ENCODE measurements at places on chromosomes 5 and 9.

DNA sequence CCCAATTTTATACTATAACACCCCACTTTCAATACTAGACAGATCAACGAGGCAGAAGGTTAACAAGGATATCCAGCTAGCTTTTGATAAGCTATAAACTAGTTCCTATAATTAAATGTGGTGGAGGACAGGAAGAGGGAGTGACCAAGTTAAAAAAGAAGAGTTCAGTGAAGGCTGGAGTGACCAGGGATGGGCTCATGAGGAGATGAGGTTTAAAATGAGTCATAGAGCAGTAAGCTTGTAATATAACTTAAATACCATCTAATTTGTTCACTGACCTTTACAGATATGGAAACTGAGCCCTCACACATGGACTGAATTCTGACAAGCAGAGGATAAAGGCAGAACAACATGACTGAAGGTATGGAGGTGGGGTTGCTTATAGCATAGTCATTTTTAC, 284.5 kb downstream of the SPATA31D1 start:
- DNase-seq: no peak

DNA sequence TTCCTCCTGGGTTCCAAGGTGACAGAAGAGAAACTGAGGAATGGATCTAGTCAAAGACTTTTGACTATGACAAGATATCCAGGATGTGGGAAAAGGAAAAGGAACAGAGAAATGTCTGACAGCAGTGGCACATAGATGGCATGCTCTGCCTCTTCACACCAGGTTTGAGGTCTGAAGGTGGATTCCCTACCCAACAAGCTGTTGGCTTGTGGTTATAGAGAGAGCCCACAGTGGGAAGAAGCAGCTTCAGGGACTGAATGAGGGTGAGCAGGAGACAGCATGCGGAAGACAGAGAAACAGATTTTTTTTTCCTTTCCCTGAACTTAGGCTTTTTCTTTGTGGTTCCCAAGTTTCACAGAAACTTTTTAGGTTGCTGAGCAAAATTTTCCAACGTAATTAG, 20.6 kb downstream of the IFNW1 start:
- no peak for DNase-seq

GRCh38 chr5:154995679-154996078, 17.9 kb upstream of the KIF4B start:
- DNase-seq: no peak

- no peak for DNase-seq
Observed at GRCh38 chr5:76154009-76154690, 71.0 kb downstream of the SV2C start.

GRCh38 chr9:38008168-38009034, 60.6 kb downstream of the SHB start:
- DNase-seq: peak; percentile 67

GRCh38 chr5:61768692-61769281, 436.7 kb downstream of the ZSWIM6 start:
- no peak for DNase-seq

DNA sequence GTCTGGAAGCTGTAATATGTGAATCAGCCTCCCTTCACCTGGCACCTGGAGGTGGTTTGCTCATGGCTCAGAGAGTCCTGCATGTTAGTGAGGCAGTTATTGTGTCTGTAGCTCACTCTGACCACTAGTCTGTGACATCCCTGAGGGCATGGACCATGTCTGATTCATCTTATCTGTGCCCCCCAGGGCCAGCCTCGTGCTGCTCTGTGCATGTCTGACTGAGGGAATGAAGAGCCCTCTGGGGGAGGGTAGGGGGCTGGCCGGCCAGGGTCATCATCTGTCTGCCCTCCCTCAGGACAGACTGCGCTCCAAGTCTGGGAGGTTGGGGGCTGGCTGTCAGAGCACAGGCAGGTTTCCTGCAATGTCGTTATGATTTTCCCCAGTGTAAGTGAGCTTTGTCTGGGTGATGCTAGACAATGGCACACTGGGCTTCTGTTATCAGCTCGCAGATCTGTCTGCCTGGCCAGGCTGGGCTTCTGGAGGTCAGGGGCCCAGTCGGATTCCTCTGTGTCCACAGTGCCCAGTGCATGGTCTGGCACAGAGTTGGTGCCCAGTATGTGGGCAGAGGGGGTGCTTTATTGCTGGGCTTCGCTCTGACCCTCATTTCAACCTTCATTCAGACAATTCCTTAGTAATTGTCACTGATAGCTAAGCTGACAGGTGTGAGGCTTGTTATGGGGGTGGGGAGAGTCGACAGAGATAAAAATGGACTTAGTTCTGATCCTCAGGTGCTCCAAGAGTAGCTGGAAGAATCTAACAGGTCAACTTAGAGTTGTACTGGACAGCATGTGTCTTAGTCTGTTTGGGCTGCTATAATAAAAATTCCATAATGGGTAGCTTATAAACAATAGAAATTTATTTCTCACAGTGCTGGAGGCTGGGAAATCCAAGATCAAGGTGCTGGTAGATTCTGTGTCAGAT, 85.7 kb upstream of the SHB start:
- no peak for DNase-seq

GRCh38 chr5:135246923-135247795, 151.9 kb downstream of the MACROH2A1 start:
- no peak for DNase-seq

DNA sequence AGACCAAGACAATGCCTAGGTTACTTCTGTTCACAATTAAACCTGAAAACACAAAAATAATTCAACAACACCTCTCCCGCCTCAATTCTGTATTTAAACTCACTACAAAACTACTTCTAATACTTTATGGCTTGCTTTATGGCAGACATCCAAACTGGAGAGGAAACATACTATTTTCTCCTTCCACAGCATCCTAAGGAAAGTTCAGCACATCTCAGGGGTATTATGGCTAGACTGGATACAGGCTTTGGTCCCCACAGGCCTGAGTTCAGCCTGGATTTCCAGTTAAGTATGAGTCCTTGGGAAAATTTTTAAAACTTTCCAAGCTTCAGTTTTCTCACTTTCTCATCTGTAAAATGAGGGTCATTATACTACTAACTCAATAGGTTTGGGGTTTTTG, 480.2 kb downstream of the CAAP1 start:
- no peak for DNase-seq

GRCh38 chr5:61280761-61281427, 51.2 kb upstream of the ZSWIM6 start:
- no peak for DNase-seq

GRCh38 chr9:137832191-137832700, 45.3 kb upstream of the CACNA1B start:
- no peak for DNase-seq

- no peak for DNase-seq
Observed at GRCh38 chr9:124137944-124138335, 119.8 kb upstream of the NEK6 start.

- DNase-seq: no peak
Observed at GRCh38 chr5:125200866-125201373, 454.5 kb upstream of the ZNF608 start.

- no peak for DNase-seq
Observed at GRCh38 chr5:166994226-166994625, 1297.2 kb upstream of the WWC1 start.

- peak; percentile 36 for DNase-seq
Observed at GRCh38 chr9:83622433-83622938, 457 bp upstream of the IDNK start.

DNA sequence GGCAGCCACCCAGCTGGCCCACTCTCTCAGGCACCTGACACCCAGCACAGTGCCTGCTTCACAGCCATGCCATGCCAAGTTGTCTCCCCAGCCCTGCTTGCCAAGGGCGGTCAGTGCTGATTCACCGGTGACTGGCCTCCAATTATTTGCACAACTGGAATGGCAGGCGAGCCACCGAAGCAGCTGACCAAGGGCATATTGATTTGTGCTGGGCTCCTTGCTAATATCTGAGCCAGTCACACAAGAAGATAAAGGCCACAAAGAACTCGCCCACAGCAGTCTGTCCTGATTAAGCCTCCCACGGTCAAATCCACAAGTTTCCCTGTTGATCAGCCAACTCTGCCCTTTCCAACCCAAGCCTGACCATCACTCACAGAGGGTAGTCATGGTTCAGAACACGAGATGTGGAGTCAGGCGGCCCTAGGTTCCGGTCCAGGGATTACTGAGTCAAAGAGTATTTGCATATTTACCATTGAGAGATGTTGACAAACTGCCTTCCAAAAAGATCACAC, 6.4 kb upstream of the EEIG1 start:
- DNase-seq: no peak

DNA sequence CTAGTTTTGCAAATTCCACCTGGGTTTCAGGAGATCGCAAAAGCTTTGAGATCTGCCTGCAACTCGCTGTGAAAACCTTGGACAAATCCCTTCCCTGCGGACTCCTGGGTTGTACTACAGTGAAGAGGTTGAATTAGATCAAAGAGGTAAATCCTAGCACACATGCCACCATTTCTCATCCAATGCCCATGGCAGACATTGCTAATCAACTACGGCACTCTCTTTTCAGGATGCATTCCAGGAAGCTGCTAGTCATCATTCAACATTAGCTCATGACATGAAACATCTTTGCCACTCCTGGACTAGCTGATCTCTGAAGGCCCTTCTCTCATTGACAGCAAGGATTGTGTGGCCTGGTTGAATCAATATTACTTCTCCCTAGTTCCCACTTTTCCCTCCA, 46.1 kb downstream of the PCDH1 start:
- no peak for DNase-seq

GRCh38 chr9:121688146-121688680, 36.8 kb downstream of the DAB2IP start:
- no peak for DNase-seq

- no peak for DNase-seq
Observed at GRCh38 chr5:54900984-54901725, 84.2 kb downstream of the ESM1 start.

DNA sequence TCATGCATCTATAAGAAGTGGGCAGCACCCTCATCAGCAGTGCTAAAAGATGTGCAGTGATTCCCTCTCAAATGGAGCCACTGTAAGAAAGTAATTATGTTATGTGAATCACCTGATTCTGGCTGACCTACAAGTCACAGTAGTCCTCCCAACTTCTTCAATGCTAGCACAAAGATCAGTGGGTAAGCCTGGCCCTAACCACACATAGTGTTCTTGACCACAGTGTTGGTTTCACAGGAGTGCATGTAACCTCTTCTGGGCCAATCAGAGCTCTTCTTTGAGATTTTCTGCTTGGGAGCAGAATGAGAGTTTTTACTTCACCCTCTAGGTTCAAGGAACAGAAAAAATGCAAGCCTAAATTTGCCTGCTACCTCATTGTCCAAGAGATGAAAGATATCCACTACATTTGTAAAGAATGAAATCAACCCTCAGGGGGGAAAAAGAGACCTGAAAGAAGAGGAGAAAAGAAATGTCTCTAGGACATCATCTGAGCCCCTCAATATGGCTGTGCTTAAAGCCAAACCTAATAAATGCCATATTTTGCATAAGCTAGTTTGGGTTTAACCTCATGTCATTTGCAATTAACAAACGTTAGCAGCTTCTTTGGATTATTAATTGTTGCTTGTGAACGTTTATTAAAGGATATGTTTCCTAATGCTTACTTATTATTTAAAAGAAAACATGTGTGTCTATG, 65.3 kb upstream of the ADRB2 start:
- DNase-seq: no peak

GRCh38 chr5:104904561-104904960, 1342.0 kb upstream of the NUDT12 start:
- DNase-seq: no peak

DNA sequence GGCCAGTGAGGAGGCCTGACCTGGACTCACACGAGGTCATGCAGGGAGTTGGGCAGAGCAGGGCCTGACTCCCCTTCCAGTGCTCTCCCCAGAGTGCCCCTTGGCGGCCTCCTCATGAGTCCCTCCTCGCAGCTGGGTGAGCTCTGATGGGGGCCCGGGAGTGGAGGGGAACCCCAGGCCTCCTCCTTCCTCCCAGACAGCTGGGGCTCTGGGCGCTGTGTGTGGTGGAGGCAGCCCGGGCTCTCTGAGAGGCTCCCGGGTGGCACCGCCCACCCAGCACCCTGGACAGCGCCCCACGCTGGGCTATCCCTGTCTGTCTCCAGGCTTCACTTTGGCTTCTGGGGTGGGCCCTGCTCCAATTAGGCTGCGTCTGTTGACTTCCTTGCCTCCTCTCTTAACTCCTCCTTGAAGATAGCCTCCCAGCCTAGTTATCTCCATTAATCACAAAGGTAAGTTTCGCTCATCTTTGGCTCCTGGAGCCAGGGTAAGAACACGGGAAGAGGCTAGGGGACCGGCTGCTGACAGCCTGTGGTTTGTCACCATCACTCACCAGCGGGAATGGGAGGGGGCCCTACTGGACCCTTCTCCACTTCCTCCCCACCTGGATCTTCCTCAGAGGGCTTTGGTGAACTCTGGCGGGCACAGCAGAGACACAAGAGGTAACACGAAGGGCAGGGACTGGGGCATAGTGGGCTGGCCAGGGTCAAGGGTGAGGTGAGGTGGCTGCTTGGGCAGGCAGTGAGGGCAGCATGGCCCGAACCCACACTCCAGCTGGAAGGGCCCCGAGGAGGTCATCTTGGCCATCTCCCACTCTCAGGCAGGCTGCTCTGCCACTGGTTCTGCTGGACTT, 13.1 kb downstream of the PSD2 start:
- peak; percentile 12 for DNase-seq

- DNase-seq: no peak
Observed at GRCh38 chr9:3361116-3361515, 164.7 kb downstream of the RFX3 start.

DNA sequence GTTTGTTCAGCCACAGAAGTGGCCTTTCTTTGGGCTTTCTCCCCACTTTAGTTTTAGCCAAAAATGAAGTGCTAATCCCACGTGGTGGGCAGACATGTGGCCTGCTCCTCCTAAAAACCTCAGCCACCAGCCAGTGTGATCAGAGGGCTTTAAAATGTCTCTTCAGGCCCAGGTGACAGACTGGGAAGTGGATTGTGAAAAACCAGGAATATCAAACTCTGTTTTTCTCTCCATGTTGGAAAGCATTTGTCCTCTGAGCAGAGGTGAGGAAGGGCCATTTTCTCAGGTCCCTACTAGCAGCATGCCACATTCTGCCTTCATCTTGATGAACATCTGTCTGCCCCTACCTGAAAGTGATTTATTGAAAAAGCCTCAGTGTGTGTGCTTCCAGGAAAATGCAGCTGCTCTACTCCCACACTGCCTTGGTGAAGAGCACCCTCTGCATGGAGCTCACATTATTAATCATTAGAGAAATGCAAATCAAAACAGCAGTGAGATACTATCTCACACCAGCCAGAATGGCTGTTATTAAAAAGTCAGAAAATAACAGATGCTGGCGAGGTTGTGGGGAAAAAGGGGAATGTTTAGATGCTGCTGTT, 181.2 kb upstream of the DMAC1 start:
- DNase-seq: no peak

GRCh38 chr5:163177971-163178370, 259.4 kb upstream of the CCNG1 start:
- no peak for DNase-seq

DNA sequence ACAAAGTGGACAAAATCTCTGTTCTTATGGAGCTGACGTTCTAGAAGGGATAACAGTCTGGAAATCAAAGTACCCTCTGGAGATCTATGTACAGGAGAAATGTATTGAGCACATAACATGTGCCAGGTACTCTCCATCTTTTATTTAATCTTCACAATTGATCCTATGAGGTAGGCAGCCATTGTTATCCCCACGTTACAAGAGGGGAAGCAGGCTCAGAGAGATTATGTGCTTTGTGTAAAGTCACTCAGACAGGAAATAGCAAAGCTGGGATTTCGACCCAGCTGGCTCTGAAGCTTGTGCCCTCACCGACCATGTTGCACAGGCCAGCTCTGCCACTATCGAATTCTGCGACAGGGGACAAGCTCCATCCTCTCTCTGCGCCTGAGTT, 21.5 kb downstream of the PDGFRB start:
- no peak for DNase-seq
